AML-193 (cell line): ENCODE measurements at places on chromosomes 1 and 21.

DNA sequence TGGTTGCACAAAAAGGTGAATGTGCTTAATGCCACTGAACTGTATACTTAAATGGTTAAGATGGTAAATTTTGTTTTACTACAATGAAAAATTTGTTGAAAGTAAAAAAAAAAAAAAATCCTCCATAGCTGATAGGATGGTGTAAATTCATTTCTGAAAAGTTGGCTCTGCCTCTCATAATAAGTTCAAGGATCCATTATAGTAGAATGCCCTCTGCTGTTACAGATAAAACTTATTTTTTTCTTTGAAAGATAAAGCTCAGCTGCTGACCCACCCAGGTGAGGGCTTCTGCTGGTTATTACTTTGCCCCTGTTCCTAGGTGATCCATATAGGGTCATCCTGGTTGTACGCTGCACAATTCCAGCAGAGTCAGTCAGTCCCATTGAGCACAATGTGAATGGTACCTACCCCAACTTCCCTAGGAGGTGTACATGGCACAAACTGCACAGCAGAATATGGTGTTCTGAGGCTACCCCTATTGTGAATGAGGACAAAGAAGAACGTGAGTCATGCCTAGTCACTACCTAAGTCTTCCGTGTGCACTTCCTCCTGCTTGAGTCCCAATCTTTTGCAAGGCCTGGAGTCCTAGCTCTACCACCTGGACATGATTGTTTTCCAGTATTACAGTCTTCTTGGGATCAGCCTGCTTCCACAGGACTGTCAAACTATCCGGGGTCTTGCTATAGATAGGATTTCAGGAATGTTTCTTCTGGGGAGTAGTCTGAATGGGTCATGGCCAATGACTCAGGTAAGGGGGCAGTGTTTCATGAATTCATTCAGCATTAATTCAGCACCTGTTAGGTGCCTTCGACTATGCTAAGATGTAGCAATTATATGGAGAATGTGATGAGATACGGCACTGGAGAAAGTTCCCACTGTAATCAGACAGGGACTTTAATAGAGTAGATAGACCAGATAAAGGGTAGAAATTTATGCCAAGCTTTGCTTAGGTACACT lies 20.8 kb upstream of the CD5L start:
- no peak for DNase-seq

DNA sequence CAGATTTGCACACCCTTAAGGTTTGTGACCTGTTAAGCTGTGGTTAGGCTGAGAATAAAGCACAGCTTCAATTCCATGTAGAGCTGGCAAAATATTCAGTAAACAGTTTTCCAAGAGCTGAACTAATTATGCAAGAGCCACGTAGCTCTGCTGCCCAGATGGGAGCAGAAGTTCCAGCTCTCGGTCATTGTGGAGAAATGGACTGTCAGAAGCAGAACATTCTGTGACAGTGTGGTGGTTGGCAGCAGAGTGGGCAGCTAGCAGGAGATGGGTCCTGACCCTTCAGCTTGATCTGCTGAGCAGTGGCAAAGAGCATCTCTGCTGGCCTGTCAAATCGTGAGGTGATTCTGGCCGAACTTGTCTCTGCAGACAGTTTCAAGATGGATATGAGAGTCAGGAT lies 23.2 kb downstream of the RHOU start:
- DNase-seq: no peak

- DNase-seq: no peak
Observed at GRCh38 chr1:17610713-17611112, 71.2 kb downstream of the ARHGEF10L start.

GRCh38 chr1:193060938-193061337 lies 1.5 kb downstream of the RO60 start:
- peak; percentile 52 for DNase-seq

DNA sequence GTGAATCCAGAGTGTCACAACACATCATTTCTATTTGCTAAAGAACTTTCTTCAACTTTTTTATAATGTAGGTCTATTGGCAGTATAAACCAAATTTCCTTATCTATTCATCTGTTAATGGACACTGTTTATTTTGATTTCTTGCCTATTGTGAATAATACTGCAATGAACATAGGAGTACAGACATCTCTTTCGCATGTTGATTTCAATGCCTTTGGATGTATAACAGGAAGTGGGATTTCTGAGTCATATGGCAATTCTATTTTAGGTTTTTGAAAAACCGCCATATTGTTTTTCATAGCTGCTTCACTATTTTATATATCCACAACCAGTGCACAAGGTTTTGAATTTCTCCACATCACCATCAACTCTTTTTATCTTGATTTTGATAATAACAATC lies 198.7 kb downstream of the KCNT2 start:
- no peak for DNase-seq

DNA sequence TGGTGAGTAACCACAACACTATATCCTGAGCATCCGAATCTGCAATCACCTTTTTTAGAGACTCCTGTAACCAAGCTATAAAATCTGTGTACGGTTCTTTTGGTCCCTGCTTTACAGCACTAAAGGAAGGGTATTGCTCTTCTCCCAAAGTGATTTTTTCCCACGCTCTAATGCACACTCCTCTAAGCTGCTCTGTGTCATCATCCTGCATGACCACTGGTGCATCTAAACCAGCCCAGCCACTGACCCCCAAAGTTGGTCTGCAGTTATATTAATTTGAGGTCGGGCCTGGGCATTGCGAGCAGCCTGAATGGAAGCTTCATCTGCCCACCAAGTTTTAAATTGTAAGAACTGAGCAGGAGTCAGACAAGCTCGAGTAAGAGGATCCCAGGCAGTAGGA lies 480.0 kb downstream of the PTPRU start:
- no peak for DNase-seq

DNA sequence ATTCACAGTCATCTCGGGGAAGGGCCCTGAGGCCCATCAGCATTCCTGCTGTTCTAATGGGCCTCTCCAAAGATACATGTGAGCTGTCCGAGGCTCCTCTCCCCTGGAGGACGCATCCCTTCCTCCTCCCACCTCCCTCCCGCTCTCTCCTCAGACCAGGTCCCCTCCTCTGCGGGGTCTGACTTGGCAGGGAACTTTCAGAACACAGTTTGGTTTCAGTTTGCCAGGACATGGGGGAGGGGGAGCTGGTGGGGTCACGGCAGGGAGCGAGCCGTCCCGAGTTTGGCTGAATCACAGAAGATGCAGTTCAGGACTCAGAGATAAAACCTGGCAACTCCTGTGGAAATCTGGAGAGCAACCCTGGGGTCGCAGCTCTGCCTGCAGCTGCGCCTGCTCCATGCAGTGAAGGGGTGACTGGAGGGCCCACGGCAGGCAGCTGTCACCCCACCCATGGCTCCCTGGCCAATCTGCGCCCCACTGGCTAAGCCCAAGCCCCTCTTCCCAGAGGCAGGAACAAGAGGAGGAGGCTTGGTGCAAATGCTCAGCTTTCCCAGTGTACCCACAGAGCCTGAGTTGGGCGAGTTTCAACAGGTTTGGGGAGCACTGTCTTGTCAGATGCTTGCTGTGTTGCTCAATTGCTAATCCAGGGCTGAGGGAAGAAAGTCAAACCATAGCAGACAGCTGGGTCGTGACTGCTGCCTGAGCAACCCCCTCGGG lies 5.7 kb downstream of the WNT4 start:
- DNase-seq: no peak

DNA sequence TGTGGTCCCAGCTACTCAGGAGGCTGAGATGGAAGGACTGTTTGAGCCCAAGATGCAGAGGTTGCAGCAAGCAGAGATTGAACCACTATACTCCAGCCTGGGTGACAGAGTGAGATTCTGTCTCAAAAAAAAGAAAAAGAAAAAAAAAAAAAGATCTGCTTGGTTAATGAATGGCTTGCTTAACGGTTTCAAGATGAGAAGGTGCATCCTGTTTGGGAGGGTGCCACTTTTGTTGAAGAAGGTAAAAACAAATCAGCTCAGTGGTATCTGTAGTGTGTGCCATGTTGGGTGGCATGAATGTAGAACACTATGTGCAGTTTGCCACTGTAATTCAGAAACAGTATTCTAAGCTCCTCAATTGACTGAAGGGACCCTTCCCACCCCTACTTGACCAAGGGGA lies 94.9 kb upstream of the ETV3 start:
- DNase-seq: no peak

- no peak for DNase-seq
Observed at GRCh38 chr21:26719750-26720149, 125.5 kb downstream of the ADAMTS1 start.

GRCh38 chr21:41358193-41359166 lies 3.3 kb upstream of the MX2 start:
- no peak for DNase-seq

GRCh38 chr1:15692121-15692682 lies 8.1 kb downstream of the PLEKHM2 start:
- no peak for DNase-seq

- DNase-seq: no peak
Observed at GRCh38 chr21:16457498-16457897, 727.7 kb downstream of the USP25 start.

- DNase-seq: no peak
Observed at GRCh38 chr1:221644145-221644448, 97.8 kb downstream of the DUSP10 start.

DNA sequence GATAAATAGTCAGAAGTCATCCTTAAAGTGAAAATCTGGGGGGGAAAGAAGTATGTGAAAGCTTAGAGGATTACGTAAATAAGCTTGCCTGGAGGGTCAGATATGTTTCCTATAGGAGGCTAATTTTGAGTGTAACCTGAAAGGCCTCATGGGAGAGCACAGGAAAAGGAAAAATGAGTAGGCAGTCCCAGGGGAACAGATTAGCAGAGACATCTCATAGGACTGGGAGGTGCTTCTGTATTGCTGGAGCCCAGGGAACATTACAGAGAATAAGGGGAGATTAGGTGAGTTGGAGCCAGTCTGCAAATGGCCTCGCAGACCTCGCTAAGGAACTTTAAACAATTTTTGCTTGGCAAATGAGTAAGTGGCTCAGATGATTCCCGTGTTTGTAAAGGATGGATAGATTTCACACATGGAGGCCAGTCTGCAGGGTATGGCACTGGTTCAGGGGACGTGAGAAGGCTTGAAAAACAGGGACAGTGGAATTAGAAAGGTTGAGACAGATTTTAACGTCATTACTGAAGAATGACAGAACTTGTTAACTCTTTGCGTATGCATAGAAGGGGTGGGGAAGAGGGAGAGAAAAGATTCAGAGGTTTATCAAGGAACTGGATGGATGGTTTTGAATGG lies 149.1 kb downstream of the GREM2 start:
- no peak for DNase-seq

DNA sequence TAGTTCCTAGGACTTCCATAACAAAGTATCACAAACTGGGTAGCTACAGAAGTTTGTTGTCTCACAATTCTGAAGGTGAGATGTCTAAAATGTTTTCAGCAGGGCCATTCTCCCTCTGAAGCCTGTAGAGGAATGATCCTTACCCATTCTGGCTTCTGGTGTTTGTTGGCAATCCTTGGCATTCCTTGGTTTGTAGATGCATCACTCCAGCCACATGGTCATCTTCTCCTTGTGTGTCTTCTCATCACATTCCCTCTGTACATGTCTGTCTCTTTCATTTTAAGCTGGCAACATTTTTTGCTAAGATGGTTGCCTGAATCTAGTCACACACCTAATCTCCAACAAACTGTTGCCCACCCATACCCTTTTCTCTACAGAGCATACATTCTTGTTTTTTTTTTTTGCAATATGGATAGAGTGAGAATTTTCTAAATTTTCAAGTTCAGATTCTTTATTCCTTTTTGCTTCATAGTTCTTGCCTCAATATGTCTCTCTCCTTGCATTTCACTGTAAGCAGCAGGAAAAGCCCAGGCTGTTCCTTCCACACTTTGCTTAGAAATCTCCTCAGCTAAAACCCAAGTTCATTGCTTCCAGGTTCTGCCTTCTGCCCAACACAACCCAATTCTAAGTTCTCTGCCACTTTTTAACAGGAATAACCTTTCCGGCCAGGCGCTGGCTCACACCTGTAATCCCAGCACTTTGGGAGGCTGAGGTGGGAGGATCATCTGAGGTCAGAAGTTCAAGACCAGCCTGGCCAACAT lies 18.3 kb downstream of the ZBED6 start:
- DNase-seq: no peak

GRCh38 chr1:183103577-183103976 lies 80.4 kb downstream of the LAMC1 start:
- no peak for DNase-seq

- DNase-seq: no peak
Observed at GRCh38 chr1:5738911-5739462, 253.2 kb downstream of the NPHP4 start.

DNA sequence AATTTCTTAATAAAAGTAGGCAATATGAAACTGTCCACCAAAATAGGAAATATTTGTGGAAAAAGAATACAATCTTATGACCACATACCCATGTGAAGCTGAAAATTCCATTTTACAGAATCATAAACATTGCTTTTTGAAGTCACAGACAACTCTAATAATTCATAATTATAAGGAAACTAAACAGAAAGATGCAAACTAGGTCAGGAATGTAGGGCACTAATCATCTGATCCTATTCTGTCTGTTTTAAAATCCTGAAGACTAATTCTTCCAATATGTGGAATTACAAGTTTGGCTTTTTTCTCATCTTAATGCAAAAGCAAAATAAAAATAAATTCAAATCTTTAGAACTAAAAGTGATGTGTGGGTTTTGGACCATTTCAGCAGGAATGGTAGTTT lies 528.6 kb downstream of the LTN1 start:
- DNase-seq: no peak

GRCh38 chr1:61645476-61645875 lies 79.5 kb downstream of the TM2D1 start:
- no peak for DNase-seq

GRCh38 chr1:187943606-187944403 lies 1115.1 kb downstream of the PLA2G4A start:
- no peak for DNase-seq

- DNase-seq: no peak
Observed at GRCh38 chr1:65308781-65309303, 501 bp upstream of the DNAJC6 start.

- DNase-seq: no peak
Observed at GRCh38 chr1:156694690-156694962, 10.8 kb downstream of the CRABP2 start.

DNA sequence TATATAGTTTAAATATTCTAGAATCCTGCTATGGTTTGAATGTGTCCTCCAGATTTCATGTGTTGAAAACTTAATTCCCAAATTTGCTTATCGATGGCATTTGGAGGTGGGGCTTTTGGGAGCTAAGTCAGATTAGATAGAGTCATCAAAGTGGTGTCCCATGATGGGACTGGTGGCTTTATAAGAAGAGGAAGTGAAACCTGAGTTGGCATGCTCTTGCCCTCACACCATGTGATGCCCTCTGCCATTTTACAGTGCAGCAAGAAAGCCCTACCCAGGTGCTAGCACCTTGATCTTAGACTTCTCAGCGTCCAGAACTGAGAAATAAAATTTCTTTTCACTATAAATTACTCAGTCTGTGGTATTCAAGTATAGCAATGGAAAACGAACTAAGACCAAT lies 111.3 kb downstream of the TGFB2 start:
- DNase-seq: no peak

- no peak for DNase-seq
Observed at GRCh38 chr1:115557715-115558114, 84.1 kb upstream of the VANGL1 start.

DNA sequence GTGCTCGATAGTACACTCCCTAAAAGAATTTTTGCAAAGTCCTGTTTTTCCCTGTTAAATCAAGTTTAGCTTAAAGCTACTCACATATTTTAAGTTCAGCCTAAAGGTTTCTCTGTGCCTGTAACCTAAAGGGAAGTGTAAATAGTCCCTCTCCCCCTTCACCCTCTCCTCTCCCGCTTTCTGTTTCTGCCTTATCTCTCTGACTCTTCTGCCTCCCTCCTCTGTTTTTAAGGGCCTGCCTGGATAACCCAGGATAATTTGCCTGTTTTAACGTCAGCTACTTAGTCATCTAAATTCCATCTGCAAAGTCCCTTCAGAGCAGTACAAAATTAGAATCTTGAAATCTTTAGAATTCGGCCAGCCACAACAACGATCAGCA lies 92.6 kb downstream of the NID1 start:
- DNase-seq: peak; percentile 28
